ENCODE measurements at places on chromosomes 11 and 22. TPM values are rescaled to one million over a fixed set of nuclear protein-coding genes. Genes with fewer than 3 reads are reported as not detected.

Gene CABP4
- total RNA-seq, result 1.3 TPM

Gene IFTAP
- total RNA-seq, result 35.2 TPM

Gene GUCY1A2
- total RNA-seq, result 7.1 TPM

Gene FOXRED1
- 25.3 TPM for total RNA-seq

Gene ISX
- not detected for total RNA-seq

Gene KCNJ5
- 15.6 TPM for total RNA-seq

Gene GSTT2
- 0.65 TPM for total RNA-seq

Gene KCNJ1
- not detected for total RNA-seq

Gene KRTAP5-7
- total RNA-seq, result not detected

Gene DEUP1
- total RNA-seq, result not detected

- DNase-seq, result no peak
These were observed 33.5 kb upstream of the CAT start for GRCh38 chr11:34405079-34405858.

DNA sequence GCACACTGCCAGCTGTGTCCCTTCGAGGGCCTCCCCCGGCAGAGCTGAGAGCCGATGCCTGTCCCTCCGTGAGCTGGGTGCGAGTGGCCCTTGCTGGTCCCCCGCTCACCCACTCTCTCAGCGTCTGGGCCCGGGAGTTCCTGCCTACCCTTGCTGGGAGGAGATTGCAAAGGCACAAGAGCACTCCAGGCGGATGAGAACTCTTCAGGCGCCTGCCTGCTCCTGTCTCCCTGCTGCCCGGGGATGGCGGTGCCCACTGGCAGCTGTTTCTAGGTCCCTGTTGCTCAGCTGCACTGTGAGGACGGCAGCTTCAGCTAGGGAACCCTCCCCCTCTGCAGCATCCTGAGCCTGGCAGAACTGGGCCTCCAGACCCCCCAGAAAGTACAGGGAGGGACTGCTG lies 61.1 kb downstream of the FLRT1 start:
- DNase-seq, result no peak

DNA sequence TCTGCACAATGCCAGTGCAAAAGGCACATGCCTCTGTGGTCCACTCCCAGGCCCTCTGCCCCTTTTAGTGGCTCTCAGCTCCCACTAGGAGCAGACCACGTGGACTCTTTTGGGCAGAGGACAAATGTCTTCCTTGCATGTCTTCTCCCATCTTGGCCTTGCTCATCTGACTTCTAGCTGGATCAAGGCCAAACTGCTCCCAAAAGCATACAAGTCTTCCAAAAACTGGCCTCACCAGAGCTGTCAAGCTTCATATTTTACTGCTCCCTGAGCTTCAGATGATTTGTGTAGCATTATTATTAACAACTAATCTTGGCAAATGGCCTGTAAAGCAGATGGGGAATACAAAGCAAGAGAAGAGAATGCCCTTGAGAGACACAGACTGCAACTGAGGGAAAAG lies 6.9 kb downstream of the SMPD1 start:
- DNase-seq, result no peak

- DNase-seq, result no peak
These were observed 26.9 kb downstream of the DRD2 start for GRCh38 chr11:113448316-113448677.

DNA sequence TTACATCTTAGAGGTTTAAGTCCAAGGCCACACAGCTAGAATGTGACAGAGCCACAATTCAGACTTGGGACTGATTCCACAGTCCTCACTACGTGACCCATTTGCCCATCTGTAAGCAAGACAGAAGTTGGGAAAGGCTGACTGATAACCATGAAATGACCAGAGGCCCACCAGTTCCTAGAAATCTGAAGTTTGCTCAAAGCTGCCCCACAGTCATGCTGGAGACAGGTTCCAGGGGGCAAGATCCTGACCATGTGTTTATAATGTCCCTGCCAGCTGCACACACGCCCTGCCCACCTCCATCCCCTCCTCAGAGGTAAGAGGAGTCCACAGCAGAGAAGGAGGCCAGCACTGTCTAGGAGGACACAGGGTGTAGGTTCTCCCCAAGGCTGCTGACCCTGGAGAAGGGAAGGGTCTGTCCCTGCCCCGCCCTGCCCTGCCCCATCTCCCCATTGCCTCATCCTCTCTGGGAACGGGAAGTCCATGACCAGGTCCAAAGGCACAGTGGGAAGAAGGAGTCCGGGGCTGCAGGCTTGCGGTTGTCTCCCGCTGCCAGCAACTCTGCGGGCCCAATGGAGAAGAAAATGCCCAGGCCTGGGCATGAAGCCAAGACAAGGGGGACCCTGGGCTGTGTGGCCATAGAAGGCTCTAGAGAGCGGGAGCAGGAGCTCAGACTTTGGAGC lies 11.9 kb upstream of the OAF start:
- no peak for DNase-seq

DNA sequence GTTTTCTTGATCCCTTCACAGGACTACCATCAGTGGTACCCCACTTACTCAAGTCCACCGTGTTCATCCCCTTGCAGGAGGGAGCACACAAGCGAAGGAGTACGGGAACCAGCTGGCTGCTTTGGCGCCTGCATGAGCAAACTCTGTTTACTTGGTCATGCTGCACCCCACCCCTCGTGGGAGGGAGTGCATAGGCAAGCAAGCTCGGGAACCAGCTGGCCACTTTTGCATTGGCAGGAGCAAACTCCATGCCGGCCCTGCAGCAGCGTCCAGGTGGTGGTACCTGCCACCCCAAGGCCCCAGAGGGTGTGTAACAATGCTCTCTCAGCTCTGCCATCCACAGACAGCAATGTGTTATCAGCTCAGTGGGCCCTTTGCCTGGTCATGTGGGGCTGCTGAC lies 737.8 kb downstream of the FAM181B start:
- DNase-seq, result no peak

- no peak for DNase-seq
These were observed 30.7 kb downstream of the NADSYN1 start for GRCh38 chr11:71483692-71484091.

GRCh38 chr11:69210310-69211035 lies 54.7 kb downstream of the SMIM38 start:
- DNase-seq, result no peak

DNA sequence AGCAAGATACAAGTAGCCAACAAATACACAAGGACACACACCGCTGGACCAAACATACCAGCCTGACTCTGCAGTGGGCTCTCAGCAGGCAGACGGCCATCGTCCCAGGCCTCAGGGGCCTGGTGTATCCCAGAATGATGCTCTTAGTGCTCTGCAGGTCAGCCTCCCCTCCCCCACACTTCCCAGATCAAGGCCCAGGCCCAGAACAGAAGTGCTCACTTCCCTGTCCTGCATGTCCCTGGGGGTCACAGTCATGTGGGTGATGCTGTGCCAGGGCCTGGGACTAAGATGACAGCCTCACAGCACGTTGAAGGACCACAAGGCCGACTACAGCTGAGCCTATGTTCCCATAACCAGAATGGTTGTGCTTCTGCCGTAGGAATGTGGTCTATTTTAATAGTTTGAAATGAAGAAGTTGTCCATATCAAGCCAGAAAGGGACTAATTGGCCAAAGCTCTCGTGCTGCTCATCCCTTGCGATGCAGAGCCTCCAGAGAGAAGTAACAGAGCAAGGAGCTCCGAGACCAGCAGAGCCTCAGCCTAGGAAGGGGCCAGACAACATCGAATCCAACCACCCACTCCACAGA lies 48.6 kb downstream of the GAB4 start:
- DNase-seq, result no peak

DNA sequence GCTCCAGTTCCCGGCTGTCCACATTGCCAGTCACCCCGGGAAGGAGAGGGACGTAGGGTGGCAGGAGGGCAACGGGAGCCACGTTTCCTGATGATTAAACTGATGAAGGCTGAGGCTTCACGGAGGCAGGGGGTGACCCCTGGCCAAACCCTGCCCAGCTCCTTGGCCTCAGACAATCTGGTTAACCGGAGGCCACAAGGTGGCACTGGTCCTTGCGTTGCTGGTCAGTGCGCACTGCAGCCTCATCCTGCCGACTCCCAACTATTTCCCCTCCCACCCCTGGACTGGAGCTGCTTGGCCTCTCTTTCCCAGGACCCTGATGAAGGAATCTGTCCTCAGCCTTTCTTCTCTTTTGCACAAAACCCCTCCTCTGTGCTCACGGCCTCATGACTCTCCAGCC lies 75.3 kb downstream of the PDE2A start:
- peak; percentile 73 for DNase-seq

DNA sequence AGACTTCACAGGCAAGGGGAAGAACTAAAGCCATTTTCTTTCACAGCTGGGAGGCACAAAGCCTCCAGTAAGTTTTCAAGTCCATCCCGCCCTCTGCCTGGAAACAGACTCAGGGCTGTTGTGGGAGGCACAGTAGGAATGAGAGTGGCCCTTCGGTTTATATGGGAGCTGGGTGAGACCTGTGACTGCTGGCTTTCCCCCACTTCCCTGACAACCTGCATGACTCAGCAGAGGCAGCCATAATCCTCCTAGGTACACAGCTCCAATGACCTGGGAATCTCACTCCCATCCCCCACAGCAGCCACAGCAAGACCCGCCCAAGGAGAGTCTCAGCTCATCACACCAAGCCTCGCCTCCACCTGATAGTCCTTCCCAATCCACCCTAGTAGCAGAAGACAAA lies 12.1 kb upstream of the TMEM45B start:
- DNase-seq, result no peak

GRCh38 chr11:100964435-100964834 lies 165.2 kb downstream of the PGR start:
- no peak for DNase-seq

DNA sequence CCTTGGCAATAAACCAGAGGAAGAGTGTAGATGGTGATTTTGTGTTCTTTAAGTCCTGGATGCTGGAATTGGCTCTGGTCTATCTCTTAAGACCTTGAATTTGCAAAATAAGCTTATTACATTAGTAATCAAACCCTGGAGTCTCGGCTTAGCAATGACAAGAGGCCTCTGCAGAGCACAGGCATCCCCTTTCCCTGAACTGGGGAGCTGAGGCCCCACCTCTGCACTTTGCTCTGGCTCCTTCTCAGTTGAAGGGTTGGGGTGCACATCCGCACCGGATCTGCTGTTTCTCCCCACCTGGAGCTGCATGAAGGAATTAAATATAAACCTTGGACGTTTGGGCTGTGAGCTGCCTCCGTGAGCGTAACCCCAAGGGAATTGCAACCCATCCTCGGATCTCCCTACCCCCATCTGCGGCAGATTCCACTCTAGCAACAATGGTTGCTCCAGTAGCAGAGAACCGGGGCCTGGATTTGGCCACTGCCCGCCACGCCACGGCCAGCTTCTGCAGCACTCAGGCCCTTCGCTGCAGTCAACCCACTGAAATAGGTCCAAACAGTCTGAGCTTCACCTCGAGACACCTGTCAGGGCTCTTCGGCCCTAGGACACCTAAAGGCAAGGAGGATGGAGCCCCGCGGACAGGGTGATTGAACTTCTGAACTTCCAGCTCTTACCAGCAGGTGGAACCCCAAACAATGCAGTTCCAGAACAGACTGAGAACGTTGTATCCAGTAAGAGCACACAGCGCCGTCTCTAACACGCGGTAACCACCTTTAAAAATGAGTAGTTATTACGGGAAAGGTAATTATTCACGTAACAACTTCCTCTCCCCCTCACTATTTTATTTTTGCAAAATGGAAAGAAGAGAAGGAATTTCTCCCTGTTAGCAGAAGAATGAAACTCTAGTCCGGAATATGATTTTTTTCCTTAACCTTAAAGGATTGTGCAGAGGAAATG lies 54.8 kb upstream of the CAPRIN1 start:
- DNase-seq, result peak; percentile 62

GRCh38 chr11:118694185-118694584 lies 14.7 kb upstream of the TREH start:
- no peak for DNase-seq

- DNase-seq, result peak; percentile 55
These were observed 982 bp upstream of the SHANK3 start for GRCh38 chr22:50671641-50672040.

DNA sequence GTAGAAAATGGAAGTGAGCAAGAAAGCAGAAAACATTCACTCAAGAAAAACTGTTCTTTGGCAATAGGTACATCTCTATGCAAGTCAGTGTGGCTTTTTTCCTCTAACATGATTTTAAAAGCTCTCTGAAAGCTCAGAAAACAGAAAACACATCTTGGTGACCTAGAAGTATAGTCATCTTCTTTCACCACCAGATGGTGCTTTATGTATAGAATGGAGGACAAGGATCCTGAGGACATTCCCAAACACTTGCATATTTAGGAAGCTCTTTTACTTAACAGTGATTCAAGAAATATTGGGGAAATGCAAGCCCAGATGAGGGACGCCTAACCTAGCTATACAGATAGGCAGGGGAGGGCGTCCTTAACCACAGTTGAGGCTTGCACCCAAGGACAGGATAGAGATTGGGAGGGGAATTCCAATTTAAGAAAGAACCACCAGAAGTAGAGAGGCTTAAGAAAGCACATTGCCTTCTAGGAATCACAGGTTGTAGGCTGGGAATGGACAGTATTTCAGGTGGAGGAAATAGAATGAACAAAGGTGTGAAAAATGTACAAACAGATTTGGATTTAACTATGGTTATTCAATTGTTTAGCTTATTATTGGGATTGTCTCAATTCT lies 13.8 kb upstream of the CCDC81 start:
- DNase-seq, result no peak

GRCh38 chr11:76131671-76132631 lies 74.4 kb downstream of the WNT11 start:
- DNase-seq, result no peak

DNA sequence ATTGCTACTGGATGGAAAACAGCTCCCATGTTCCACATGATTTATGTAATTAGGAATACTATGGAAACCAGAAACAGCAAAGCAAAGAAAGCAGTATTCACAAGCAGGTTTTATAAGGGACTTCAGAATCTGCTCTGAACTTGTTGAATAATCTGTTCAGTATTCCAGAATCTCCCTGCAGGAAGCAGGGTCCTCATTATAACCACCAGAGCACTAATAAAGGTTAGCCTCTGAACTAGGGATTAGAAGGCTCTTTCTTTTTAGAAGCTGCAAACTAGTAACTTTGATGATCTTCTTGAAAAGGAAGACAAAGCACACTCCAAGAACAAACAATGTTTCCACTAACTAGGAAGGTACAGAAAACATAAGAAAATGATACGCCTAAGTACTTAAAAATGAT lies 125.8 kb downstream of the DCDC1 start:
- no peak for DNase-seq

DNA sequence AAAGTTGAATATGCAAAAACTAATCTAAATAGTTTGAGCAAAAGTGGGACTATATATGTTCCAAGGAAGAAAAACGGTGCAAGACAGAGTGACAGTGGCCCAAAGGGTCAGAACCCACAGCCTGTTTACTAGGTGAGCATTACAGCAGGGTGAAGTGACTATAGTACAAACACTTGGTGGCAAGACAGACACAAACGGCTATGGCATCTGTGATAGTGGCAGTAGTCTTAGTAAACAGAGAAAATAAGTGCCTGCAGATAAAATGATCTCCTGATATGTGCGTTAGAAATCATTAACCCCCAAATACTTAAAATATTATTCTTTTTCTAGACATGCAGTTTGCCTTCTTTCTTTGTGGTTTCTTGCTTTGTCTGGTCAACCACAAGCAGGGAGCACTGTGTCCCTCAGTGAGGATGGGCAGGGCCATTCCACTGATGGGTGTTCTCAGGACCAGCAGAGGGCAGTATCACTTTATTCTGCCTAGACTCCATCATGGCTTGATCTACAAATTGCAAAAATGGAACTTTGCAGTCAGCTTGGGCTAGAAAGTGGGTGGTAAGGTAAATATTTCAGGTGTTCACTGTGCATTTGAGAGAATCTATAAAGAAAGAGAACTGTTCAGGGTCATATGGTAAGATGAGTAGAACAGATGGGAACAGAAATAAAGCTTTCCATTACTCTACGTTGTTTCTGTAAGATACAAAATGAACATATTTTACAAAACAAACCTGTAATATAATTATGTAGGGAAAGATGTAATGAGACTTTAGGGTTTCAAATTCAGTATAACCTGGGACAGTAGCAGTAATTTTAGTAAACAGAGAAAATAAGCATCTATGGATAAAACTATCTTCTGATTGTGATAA lies 198.2 kb downstream of the SWAP70 start:
- peak; percentile 50 for DNase-seq
